ENCODE measurements at places on chromosomes 12 and 14.
A peak's percentile ranks its signal among the peaks of the same experiment; 100 is the strongest.

- DNase-seq = no peak
Measured at GRCh38 chr12:58452546-58452945, 467.8 kb downstream of the LRIG3 start.

- no peak for DNase-seq
Measured at GRCh38 chr12:122893208-122894153, 2.4 kb downstream of the VPS37B start.

DNA sequence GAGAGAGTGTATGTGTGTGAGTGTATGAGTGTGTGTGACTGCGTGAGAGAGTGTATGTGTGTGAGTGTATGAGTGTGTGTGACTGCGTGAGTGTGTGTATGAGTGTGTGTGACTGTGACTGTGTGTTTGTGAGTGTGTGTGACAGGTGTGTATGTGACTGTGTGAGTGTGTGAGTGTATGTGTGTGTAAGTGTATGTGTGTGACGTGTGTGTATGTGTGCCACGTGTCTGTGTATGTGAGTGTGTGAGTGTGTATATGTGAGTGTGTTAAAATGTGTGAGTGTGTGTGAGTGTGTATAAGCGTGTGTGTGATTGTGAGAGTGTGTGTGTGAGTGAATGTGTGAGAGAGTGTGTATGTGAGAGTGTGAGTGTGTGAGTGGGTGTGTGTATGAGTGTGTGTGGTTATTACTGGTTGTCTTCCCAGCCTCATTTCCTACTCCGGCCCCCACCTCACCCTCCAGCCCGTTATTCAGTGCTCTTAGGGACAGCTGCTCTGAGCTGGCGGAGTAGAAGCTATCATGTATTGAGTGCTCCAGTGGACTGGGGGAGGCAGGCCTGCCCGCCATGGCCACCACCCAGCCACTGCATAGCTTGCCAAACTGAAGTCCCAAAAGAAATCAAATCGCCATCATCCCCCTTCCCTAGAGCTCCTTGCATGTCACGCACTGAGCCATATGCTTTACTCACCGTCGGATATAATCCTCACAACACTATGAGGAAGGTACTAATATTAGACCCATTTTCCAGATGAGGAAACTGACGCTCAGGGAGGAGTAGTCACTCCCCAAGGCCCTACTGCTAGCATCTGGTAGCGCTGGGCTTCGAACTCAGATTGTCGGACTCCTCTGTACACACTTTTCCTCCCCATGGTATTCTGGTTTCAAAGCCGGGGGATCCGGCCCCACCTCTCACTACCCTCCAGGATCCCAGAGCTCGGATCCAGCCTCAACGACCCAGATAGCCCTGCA lies 10.3 kb upstream of the MYL2 start:
- no peak for DNase-seq

DNA sequence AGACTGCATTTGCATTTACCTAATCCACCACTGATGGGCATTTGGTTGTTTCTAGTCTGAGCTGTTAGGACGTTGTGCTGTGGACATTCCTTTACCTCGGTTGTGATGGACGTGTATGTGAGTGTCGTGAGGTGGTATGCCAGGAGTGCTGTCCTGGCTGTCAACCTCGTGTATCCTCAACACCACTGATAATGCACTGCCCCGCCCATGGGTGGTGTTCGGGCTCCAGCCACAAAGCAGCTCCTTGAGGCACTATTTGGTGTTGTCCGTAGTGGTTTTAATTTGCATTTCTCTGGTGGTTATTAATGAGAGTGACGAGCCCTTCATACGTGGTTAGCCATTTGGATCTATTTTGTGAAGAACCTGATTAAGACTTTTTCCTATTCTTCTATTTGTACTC lies 87.6 kb downstream of the PPP2R5C start:
- no peak for DNase-seq

DNA sequence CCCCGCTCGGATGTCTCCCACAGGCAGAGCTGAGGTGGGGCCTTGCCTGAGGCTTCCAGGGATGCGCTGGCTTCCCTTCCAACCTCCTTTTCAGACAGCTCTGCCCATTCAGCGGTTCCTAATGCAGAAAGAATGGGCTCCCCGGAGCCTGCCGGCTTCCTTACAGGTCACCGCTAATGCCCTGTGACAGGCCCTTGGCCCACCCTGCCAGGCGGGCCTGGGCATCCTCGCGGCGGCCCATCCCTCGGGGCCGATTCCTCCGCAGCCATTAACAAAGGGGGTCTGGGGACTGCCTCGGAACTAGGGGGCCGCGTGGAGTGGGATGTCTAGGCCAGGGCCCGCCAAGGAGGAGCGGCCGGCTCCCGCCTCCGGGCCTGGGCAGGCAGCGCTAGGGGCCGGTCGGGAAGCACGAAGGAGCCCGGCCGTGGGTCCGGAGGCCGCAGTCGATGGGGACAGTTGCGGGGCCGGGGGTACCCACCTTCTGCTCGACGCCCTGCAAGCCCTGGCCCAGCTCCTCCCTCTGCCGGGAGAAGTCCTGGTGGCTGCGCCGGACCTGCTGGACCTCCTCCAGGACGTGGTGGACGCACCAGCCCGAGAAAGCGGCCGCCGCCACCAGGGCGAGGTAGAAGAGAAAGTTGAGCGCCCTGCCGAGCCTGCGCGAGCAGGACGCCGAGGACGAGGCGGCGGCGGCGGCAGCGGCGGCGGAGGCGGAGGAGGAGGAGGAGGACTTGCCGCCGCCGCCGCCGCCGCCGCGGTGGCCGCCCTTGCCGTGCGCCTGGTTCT lies 738 bp downstream of the CKAP4 start:
- DNase-seq = peak; percentile 58

DNA sequence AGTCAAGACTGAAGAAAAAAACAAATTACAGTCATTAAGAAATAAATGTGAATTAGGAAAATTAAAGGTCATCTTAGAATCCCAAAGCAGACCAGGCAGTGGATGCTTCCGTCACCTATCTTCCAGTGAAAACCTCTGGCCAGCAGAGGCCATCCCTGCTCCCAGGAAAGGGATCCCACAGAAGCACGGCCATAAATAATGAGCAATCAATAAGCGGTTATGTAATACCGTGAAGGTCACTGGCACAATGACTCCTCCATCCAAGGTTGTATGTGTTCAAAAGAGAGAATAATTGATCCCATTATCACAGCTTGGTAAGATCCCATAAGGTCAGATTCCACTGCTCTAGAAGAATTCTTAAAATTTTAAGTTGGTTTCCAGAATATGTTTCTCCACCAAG lies 85.7 kb downstream of the PPP2R5E start:
- no peak for DNase-seq

GRCh38 chr12:112714166-112714710 lies 77.3 kb upstream of the RPH3A start:
- no peak for DNase-seq

GRCh38 chr14:85529803-85530574 lies at the start of gene FLRT2:
Gene FLRT2, plus strand, starts transcription at chr14:85530144. Its CDS starts 91,371 bp downstream, at chr14:85621515.
- no peak for DNase-seq

- DNase-seq = no peak
Measured at GRCh38 chr12:105032703-105033357, 46.7 kb downstream of the NOPCHAP1 start.

GRCh38 chr12:103586132-103586531 lies 941 bp upstream of the STAB2 start:
- no peak for DNase-seq

GRCh38 chr14:22819151-22819988 lies 4.1 kb upstream of the SLC7A7 start:
- DNase-seq = no peak

DNA sequence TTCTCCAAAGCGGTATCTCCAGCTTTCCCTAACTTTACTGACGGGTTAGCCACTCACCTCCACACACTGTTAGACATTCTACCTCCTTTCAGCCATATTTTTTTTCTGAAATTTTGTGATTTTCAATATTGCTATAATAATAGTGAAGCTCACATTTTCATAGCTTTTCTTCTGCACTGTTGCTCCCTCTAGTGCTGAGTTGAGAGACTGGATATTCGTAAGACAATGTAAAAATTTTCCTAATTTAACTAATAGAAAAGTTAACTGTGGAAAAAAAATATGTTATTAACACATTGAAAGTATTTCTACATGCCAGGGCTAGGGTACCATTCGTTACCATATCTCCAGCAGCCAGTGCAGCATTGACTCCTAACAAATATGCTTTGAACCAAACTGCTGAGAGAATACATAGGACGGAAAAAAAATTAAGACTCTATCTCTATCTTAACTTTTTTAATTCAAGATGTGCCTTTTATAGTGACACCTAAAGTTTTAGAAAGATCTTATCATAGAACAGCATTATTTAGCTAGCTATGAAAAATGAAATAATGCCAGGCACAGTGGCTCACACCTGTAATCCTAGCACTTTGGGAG lies 48.7 kb upstream of the ABCC9 start:
- DNase-seq = no peak

DNA sequence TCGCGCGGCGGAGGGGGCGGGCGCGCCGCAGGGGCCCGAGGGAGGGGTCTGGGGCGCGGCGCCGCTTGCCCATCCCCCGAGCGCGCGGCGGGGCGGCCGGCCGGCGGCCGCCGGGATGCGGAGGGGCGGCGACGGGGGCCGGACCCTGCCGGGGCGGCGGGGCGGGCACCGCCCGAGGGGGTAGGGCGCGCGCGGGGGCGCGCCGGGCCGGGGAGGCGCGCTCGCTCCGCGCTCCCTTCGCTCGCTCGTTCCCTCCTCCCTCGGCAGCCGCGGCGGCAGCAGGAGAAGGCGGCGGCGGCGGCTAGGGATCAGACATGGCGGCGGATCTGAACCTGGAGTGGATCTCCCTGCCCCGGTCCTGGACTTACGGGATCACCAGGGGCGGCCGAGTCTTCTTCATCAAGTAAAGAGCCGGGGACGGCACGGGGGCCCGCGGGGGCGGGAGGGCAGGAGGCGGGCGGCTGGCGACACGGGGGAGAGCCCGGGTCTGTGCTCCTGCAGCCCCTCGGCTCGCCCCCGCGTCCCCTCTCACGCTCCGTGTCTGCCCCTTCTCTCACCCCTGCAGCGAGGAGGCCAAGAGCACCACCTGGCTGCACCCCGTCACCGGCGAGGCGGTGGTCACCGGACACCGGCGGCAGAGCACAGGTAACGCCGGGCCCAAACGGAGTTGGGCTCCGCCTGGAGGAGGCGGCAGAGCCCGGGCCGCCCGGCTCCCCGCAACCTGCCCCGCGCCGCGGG lies at the start of gene PLEKHA5:
Gene PLEKHA5 (plus strand): TSS at position 248 of the 738 bp plus-strand sequence. CDS start 67 bp downstream, at position 315.
- peak; percentile 33 for DNase-seq

GRCh38 chr14:101969481-101969880 lies 5.1 kb downstream of the DYNC1H1 start:
- DNase-seq = no peak

GRCh38 chr12:109818905-109819500 lies 14.2 kb downstream of the TRPV4 start:
- no peak for DNase-seq

GRCh38 chr12:109727039-109727723 lies 13.6 kb downstream of the FAM222A start:
- DNase-seq = no peak

GRCh38 chr12:126742241-126742641 lies 1524.7 kb upstream of the TMEM132C start:
- DNase-seq = no peak

GRCh38 chr14:95126906-95127530 lies 30.3 kb downstream of the DICER1 start:
- DNase-seq = no peak

GRCh38 chr12:50637870-50638481 lies 125.9 kb upstream of the ATF1 start:
- no peak for DNase-seq

- no peak for DNase-seq
Measured at GRCh38 chr12:132033627-132034026, 83.9 kb downstream of the EP400 start.

DNA sequence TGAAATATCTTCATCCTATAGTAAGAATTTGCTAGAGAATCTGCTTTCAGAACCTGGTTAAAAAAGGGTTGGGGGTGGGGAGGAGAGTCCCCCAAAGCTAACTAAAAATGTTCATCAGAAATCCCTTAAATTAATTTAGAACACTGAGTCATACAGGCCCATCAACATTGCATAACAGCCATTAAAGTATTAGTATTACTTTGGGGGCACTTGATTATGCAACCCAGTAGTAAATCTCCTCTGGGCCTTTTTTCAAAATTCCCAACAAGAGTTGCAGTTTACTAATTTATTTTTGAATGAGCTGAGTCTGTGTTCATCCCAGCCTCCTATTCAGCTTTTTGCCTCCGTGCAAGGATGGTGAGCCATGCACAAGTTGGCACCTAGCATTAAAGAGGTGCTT lies 8.8 kb upstream of the SLC24A4 start:
- DNase-seq = no peak

- DNase-seq = no peak
Measured at GRCh38 chr12:101857043-101857558, 20.3 kb upstream of the DRAM1 start.

- no peak for DNase-seq
Measured at GRCh38 chr14:60648249-60648933, 886 bp downstream of the SIX1 start.

DNA sequence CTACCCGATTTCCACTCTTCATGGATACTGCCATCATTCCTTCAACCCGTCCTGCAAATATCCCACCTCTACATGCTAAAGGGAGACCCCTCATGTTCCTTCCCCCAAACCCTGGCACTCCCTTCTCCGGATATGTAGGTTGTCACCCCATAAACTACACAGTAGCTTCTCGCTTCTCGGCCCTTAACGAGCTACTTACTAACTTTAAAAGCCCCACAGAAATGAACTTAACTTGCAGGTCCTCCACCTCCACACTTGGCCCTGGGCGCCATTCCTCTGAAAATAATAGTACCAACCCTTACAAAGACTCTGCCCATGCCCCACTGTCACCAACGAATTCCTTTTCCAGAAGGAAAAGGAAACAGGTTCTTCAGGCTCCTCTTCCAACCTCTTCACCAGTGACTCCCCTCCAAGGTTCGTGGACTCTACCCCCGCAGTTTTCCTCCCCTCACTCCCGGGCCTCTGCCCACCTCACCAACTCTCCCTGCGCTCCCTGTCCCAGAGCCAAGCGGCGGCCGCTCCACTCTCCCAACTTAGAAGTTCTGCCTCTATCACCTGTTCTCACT lies 1.2 kb downstream of the SPPL3 start:
- no peak for DNase-seq

GRCh38 chr12:54286042-54287030 lies 5.8 kb downstream of the HNRNPA1 start:
- no peak for DNase-seq

DNA sequence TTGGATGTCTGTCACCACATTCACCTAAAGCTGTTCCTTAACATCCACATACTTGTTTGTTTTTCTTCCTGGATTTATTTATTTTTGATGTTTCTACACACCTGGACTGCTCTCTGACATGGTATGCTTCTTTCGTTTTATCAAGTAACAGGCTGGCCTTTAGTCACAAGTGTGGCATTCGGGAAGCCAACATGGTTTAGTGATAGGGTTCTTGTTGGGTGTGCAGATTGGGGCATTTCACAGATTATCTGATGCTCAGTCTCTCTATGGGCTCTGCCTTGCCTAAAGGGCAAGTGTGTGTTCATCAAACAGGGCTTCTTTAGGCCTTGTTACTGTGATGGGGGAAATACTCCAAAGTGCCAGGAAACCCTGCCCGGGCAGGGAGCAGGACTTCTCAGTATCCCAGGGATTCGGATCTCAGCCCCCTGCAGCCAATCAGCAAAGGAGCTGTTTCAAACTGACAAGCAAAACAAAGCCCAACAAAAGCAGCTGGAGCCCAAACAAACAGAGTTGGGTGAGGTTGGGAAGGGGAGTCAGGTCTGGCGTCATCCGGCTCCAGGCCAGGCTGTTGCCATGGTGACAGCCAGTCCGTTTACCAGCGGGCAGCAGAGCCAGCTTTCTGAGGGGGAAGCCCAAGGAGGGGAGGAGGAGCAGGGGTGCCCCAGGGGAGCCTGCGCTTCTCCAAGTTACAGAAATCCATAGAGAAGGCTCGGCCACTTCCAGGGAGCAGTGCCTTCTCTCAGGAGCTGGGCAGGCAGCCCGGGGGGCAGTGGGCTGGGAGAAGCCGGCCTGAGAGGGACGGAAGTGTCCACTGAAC lies 31.9 kb downstream of the FOS start:
- no peak for DNase-seq
